Activated T-helper 9 cell treated with anti-CD3 and anti-CD28 coated beads, Interleukin-2, amount 50 U/mL, for 16 hours (primary cell): ENCODE measurements at places on chromosomes 1 and 21.

DNA sequence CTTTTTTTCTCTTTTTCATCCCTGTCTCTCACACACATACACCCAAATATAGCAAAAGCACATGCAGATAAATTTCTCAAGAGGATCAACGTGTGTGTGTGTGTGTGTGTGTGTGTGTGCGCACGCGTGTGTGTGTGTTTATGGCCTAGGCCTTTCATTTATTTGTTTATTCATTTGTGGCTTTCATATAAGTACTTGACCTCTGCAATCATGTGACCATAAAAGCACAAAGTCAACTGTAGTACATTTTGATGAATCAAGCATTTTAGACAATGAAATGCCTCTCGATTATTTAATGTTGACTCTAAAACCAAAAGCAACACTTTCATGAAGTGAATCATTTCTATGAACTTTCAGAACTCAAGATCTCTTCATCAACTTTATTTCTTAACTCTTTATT, 194.1 kb upstream of the ADGRL2 start:
- no peak for DNase-seq

- no peak for DNase-seq
Measured at GRCh38 chr1:33331444-33332356, 10.8 kb upstream of the A3GALT2 start.

GRCh38 chr1:25110036-25110435, 122.3 kb downstream of the SYF2 start:
- DNase-seq: no peak

- DNase-seq: no peak
Measured at GRCh38 chr1:154353460-154353904, 28.2 kb downstream of the ATP8B2 start.

DNA sequence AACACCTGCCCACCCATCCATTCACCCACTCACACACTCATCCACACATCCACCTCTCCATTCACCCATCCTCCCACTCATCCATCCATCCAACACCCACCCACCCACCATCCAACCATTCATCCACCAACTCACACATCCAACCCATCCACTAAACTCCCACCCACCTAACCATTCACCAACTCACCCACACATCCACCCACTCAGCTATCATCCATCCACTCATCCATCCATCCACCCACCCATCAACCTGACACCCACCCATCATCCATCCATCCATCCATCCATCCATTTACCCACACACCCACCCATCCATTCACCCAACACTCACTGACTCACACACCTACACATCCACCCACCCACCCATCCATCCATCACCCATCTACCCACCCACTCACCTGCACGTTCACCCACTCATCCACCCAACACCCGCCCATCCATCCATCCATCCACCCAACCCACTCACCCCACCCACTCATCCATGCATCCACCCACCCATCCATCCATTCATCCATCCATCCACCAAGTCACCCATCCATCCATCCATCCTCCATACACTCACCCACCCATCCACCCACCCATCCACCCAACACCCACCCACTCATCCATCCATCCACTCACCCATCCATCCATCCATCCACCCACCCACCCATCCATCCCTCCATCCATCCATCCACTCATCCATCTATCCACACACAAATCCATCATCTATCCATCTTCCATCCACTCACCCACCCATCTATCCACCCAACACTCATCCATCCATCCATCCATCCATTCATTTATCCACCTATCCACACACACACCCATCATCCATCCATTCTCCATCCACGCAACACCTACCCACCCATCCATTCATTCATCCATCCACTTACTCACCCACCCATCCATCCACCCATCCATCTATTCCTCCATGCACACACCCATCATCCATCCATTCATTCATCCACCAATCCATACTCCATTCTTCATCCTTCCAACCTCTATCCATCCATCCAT, 17.4 kb upstream of the PRDM16 start:
- DNase-seq: no peak

DNA sequence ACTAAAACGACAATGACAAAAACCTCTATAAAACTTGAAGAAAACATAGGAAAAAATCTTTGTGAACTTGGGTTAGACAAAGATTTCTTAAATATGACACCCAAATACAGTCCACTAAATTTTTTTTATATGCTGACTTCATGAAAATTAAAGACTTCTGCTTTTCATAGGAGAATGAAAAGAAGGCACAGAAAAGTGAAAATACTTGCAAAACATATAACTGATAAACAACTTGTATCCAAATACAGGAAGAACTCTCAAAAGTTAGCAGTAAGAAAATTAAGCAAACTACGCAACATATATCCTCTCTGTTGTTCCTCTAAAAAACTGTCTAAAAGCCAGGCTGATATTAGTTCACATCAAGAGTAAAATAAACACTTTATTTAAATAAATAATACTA, 53.6 kb downstream of the KIFAP3 start:
- DNase-seq: no peak
